GM10248 (cell line): ENCODE measurements at places on chromosomes 2 and 18.
A peak's percentile ranks its signal among the peaks of the same experiment; 100 is the strongest.

DNA sequence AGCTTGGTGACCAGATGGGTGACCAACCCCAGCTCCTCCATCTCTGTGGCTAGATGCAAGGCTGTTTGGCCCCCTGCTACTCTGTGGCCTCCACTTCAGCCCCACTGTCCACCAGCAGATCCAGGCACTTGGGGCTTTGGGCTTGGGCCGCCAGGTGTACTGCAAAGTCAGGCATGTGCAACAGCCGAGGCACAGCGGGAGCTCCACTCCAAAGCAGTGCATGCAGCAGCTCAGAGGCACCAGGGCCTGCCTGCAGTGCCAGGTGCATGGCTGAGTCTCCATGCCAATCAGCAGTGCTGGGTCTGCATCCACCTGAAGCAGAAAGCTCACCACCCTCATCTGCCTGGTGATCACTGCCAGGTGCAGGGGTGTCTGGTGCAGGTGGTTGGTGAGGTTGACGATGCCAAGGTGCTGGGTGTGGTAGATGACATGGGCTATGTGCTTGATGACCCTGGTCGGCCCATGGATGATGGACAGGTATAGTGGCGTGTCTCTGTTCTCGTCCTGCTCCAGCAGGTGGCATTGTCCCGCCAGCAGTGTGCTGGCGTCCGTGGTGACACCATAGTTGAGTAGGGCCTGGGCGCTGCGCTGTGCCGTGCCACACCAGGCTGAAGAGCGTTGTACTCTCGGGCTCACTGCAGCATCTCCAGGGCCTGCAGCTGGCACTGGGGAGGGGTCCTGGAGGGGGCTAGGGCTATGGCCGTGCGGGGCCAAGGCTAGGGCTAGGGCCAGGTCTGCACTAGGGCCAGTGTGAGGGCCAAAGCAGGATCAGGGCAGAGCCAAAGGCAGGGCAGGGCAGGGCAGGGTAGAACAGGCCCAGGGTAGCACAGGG lies 1.0 kb upstream of the ANKRD62 start:
- peak; percentile 50 for DNase-seq

DNA sequence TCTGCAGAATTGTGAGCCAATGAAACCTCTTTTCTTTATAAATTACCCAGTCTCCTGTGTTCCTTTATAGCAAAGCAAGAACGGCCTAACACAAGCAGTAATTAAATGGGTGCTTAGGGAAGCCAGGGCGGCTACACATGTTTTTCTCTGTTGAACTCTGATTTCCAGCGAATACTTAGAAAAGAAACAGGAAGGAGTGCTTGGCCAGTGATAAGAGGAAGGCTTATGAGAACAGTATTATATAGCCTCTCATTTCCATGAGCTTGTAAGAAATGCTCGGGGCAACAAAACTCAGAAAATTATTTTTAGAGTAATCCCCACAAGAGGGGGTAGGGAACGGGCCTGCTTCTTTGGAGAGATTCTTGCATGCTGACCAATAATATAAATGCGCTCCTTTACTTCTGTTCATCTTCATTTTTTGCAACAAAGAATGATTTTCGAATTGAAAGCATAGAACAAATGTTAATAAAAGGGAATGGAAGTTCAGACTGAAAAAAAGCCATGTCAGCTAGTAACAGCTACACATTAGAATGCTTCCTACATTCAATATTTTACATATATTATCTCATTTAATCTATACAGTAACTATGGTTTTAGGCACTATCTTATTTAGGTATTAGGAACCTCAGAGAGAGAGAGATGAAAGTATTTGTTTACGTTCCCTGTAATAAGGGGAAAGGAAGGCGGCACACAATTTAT lies 49.7 kb upstream of the CCDC85A start:
- DNase-seq = no peak

- DNase-seq = no peak
Measured at GRCh38 chr2:215826376-215826775, 187.0 kb downstream of the MREG start.

DNA sequence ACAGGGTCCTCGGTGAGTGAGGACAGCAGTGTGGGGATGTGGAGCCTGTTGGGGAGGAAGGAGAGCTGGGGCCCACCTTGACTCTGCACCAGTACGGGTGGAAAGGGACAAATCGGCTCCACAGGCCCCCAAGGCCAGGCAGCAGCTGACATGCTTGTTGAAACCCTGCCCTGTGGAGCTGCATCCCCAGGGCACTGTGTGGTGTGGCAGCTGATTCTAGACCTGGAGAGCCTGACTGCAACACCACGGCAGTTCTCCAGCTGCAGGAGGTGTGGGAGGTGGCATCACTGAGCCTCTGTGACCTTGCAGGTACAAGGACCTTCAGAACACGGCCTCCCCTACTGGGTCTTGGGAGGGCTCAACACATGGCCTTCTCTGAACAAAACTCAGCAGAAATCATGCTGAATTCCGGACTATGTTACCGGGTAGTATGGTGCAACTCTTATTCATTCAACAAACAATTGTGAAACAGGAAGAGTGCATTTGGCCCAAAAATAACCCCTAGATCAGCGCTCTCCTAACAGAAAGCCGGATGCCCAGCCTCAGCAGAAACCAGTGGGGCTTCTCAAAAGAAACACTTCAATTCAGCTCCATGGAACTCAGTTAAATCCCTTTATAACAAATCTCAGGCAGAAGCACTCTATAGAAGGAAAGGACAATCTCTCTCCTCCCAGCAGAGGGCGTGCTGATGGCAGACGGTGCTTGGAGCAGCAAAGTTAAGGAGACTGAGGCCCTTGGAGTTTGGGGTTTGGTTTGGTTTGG lies 104.4 kb upstream of the SALL3 start:
- peak; percentile 40 for DNase-seq
